ENCODE measurements at places on chromosomes 3 and 15. TPM values are rescaled to one million over a fixed set of nuclear protein-coding genes. Genes with fewer than 3 reads are reported as not detected.

Gene ZPLD1
- total RNA-seq: 0.32 TPM

DNA sequence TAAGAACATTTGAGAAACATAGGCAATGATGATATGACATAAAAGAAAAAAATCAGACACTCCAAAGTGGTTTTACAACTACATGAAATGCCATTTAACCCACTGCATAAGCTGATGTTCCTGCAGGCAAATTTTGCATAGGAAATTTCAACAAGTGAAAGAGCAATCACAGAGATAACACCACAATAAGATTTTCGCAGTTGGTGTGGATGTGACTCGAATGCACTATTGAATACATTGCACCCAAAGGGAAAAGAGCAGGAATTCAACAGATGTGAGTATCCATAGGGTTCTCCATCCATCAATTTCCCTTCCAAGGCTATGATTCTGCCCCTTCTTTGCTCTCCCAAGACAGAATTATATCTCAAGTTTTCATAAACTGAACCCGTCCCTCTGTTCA, 456.1 kb downstream of the RAP2B start:
- DNase-seq: no peak

DNA sequence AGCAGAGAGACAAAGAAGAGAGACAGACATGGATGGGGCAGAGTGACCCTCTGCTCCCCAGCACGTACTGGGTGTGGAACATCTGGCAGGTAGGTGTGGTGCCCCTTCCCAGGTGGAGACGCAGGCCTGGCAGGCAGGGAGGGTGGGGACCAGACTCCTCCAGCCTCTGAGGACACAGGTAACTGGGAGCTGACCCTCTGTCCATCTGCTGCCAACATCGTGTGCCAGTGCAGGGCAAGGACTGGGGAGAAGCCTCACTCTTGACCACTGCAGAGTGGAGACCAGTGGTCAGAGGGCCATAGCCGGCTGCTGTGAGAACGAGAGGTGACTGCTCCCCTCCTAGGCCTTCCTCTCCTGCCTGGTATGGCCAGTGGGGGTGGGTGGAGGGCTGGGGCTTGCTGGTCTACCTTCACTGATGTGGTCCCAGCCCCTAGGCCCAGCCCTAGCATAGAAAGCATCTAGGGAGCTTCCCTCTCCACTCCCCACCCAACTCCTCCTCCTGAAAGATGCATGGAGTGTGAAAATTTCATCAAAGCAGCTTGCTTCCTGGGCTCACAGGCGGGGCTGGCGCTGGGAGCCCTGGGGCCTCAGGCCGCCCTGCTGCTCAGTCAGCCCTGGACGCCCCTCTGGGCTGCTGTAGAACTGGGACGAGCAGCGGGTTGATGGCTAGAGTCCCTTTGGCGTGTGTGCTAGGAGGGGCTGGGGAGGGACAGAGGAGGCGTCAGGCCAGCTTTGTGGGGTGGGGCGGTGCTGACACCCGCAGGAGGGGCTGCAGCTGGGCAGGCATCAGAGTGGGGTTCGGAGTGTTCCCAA, 90.3 kb downstream of the PLXNA1 start:
- no peak for DNase-seq

DNA sequence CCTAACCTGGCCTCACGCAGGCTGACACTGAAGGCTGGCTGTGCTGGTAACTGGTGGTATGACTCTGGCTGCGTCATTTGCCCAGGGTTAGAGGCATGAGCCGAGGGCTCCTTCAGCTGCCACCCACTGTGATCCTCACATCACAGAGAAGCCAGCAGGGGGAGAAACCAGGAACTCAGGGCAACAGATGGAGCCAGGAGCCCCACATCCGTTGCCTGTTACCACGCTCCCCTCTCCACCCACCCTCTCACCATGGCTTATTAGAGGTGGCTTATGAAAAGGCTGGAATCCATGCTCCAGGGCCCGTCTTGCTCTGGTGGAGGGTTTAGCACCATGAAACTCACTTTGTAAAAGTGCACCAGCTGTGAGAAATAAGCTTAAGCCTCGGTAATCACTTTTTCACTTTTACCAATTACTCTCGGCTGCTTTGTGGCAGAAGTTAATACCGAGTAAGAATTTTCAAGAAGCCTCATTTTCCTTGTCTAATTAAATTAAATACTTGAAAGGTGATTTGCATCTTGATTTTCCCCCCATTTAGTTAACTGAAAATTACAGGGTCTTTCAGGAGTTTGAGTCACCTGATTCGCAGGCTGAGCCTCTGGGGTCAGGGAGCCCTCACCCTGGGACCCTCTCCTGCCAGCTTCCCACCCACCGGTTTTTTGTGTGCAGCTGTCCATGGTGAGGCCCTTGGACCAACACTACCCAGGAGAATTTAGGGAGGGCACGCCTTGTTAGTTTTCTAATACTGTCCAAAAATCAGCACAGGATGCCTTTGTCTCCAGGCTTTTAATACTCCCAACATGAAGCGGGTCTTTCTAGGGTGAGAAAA, 60.9 kb downstream of the ASB7 start:
- no peak for DNase-seq

DNA sequence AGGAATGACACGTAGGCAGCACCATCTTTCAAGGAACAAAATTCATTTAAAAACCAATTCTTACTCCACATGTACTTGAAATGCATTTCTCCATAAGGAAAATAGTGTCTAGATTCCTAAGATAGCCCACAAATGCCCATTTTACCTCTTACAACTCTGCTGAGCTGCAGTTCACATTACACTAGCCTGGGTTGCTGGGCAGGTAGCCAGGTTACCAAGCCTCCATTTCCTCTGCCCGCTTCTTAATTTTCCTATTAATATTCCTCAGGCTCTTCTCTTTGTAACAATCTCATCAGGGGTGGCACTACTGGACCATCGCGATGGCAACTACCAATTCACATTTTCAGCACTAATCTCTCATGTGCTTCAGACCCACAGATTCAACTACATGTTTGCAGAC, 10.8 kb downstream of the ATP13A3 start:
- DNase-seq: no peak

DNA sequence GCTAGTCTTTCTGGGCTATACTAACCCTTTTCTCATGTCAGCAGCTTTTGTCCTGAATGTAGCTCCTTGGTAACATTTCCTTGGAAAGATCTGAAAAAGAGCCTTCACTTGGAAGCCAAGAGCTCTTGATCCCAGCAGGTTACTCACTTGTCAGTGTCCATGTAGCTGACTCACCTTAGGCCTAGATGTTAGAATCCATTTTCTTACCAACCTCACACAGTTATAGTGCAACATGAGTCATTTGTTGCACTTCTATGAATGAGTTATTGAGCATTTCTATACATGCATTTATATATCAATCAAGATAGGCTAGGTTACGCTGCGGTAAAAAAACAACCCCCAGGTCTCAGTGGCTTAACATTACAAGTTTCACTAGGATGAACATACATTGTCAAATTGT, 106.8 kb upstream of the SLC7A14 start:
- no peak for DNase-seq

- peak; percentile 62 for DNase-seq
These were observed 9.2 kb downstream of the ALPK3 start for GRCh38 chr15:84826369-84826823.

DNA sequence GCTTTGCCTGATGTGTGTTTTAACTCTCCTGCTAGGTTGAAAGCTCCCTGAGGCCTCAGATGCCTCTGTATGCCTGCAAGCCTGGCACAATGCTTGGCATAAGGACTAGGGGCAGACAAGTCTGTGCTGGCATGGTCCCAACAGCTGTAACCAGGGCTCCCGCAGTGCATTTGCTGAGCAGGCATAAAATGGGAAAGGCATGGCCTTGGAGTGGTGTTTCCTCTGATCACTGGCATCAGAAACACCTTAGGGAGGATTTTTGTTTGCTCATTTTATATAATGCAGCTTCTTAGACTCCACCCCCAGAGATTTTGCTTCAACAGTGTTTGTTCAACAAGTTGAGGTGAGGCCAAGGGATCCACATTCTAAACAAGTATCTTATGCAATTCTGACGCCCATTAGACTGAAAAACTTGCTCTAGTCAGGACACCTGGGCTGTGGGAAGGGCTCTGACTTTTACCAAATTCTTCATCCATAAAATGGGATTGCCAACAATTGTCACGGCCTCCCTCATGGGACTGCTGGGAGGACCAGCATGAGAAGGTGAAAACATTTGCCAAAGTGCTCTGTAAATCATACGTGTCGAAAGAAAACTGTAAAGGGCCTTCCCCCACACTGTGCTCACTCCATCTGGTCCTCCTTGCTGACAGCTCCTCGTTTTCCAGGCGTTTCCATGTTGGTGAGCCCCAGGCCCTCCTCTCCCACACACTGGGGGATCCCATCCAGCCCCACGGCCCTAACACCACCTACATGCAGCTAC, 43.1 kb downstream of the STARD5 start:
- DNase-seq: no peak

- DNase-seq: no peak
These were observed 629.0 kb upstream of the TGFBR2 start for GRCh38 chr3:29977360-29977759.

GRCh38 chr3:176739159-176739558, 458.1 kb downstream of the TBL1XR1 start:
- DNase-seq: no peak

DNA sequence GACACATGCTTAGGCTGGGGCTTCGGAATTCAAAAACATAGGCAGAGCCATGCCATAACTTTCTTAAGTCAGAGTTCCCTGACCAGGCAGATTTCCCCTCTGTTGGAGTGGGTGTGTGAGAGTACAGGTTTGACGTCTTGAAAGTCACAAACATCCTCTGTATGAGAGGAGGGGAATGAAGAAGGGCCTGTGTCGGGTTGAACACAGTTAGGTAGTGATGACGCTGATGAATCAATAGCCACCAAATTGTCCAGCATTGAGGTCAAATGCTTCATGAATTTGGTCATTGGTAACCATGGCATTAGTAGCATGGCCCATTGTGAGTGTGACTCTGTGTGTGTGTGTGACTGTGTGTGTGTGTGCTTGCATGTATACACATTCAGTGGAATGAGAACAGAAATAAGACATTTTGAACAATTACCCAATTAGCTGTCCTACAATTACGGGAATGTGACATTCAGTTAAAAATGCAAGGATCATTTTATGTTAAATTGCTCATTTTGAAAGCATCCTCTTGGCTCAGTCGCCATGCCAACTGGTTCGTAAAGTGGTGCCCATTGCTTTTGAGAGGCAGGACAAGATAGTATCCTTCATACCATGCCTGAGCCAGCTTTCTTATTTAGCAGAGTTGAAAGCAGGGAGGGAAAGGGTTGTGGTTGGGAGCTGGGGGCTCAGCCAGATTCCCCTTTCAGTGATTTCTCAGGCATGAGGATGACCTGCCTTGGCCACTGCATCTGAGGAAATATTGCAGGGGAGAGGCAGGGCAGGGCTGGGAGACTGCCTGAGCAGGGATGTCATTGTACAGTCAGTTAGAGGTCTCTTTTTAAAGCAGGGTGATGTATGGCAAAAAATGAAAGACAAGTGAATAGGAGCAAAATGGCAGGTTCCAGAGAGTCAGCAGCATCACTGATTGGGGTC, 35.4 kb downstream of the RBP2 start:
- DNase-seq: no peak

DNA sequence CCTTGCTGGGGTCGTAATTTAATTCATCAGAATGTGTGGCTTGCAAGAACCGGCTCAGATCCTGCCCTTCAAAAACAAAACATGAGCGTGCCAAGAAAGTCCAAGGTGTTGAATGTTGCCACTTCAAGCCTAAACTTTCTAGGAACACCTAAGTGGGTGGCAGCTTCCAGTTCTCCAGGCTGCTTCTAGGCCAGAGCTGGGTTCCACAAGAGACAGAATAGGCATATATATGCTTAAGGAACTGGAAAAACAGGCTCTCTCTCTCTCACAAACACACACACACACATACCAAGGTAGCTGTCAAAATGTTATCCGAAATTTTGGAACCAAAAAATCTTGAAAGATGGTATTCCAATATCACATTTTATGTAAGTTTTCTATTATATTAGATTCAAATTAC, 890 bp upstream of the ADIPOQ start:
- no peak for DNase-seq

GRCh38 chr3:7877312-7877711, 624.3 kb upstream of the LMCD1 start:
- DNase-seq: no peak

DNA sequence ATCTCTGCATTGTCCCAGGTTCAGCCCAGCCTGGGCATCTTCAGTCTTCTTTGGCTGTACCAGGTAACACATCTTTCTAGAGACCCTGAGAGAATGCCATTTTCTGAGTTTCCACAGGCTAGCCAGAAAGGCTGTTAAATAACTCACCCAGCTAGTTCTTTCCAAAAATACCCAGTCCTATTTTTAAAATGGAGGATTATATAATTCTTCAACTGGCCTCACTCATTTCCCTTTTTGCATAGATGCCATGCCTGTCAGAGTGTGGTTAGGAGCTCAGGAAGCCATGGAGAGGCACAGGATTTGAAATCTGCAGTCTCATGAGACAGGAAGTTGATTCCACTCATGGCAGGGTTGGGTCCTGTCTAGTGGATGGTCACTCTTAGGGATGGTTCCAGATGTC, 39.8 kb downstream of the CEMIP start:
- no peak for DNase-seq
